ELF-1 (cell line): ENCODE measurements at places on chromosomes 5 and 9.
A peak's percentile ranks its signal among the peaks of the same experiment; 100 is the strongest.

DNA sequence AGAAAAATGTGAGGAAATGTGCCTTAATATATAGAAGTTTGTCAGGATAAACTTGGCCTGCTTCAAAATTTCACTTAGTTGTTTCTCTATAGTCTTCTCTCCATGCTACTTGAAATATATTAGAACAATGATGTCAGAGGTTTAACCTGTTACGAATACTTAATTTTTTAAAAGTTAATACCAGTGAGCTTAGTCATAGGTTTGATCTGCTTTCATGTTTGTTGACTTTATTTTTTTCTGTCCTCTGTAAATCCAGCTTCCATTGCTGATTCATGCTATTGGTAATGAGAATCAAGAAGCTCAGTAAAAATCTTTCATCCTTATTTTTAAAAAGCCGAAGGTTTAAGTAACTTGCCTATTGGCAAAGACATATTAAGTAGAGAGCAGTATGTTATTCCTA, 27.9 kb downstream of the BDP1 start:
- DNase-seq, result no peak

- DNase-seq, result no peak
Observed at GRCh38 chr5:100860407-100860806, 42.7 kb downstream of the ST8SIA4 start.

GRCh38 chr5:115054387-115054951, 115.2 kb downstream of the TRIM36 start:
- DNase-seq, result no peak

DNA sequence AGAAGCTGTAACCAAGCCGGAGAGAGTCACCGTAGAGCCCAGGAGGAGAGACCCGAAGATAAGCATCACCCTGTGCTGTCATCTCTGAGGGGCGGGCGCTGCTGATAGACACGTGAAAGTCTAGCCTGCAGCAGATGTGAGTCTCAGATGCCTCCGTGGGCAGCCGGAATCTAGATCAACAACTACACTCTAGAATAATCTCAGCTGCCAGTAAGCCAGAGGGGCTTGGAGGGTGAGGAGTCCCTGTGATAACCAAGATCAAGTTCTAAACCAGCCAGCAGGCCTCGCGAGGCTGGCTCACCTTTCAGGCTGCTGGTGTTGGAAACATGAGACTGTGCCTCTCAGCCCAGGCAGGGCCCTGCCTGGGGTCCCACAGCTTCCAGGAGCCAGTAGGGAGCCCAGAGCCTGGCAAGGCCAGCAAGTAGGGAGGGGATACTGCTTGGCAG, 54.1 kb downstream of the DAPK1 start:
- no peak for DNase-seq

DNA sequence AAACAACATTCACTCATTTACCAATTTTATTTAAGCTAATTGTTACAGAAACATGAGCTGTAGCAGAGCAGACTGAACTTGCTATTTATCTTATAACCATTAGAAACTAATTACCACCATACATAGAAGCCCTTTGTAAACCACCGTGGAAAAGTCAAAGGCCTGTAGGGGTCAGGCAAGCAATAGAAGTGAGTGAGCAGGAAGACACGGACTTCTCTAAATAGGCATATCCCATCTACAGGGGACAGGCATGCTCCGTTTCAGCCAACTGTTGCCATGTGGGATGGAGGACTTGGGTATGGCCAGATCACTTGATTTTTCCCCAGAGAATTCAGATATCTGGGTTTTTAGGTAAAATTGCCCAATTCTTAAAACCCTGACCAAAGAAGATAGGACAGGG, 44.8 kb downstream of the PRRC1 start:
- DNase-seq, result peak; percentile 24

- no peak for DNase-seq
Observed at GRCh38 chr5:108255468-108255867, 126.4 kb downstream of the FBXL17 start.

- DNase-seq, result no peak
Observed at GRCh38 chr5:133341296-133341695, 271.0 kb downstream of the FSTL4 start.

DNA sequence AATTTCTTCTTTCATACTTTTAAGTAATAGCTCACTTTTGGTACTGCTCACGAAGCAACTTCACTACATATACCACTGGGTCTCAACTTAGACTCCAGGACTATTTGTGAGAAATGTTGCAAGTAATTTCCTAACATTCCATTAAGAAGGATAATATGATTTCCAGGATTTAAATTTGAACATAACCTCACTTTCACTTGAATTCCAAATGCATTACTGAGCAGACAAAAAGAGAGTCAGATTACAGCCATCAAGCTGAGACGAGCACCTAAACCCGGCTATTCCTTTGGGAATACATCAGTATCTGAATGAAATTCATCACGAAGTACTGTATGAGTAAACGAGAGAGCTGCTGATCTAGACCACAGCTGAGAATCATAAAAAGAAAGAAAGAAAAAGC, 47.3 kb downstream of the LIFR start:
- no peak for DNase-seq

DNA sequence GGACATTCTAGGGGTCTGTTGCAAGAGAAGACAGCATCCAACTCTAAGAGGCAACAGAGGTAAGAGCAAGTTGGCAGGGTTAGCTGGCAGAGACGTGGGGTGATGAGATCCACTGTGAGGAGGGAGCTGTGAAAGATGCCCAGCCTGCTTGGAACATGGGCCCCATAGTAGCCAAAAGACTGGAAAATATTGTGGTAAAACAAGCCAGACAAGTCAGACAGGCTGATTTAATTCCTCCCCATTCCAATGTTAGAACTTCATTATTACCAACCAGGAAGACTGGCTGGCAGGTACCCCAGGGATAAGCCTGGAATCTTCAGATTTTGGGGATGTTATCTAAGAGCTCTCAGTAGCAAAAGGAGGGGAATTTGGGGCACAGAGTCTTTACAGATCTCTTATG, 181.3 kb downstream of the SEC61B start:
- no peak for DNase-seq

GRCh38 chr9:35108946-35109575, 6.1 kb upstream of the STOML2 start:
- DNase-seq, result peak; percentile 13

GRCh38 chr5:169181814-169182213, 119.1 kb downstream of the SLIT3 start:
- no peak for DNase-seq

- DNase-seq, result no peak
Observed at GRCh38 chr9:112094241-112094640, 80.9 kb downstream of the SUSD1 start.

DNA sequence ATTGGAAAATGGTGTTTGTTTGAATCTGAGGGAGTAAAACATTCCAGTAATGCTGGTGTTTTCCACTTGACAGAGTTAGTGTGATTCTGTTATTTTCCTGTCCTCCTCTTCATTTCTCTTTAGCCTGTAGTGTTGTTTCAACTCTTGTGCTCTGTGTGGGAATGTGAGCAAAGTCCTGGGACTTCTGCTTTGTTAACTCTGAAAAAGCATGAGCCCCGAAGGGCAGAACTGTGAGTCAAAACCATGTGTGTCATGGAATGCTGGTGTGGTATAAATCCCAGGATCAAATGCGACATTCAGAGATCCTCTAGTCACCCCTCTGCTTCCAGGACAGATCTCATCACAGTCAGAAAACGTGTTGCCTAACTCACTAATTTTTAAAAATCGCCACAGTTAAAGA, 8.9 kb downstream of the F2R start:
- no peak for DNase-seq

GRCh38 chr5:155661859-155662258, 648.3 kb downstream of the KIF4B start:
- DNase-seq, result no peak

GRCh38 chr5:108260117-108260857, 121.6 kb downstream of the FBXL17 start:
- peak; percentile 88 for DNase-seq

GRCh38 chr5:79235261-79235633, 684 bp upstream of the JMY start:
- no peak for DNase-seq

- no peak for DNase-seq
Observed at GRCh38 chr5:147804334-147804733, 21.8 kb upstream of the JAKMIP2 start.

DNA sequence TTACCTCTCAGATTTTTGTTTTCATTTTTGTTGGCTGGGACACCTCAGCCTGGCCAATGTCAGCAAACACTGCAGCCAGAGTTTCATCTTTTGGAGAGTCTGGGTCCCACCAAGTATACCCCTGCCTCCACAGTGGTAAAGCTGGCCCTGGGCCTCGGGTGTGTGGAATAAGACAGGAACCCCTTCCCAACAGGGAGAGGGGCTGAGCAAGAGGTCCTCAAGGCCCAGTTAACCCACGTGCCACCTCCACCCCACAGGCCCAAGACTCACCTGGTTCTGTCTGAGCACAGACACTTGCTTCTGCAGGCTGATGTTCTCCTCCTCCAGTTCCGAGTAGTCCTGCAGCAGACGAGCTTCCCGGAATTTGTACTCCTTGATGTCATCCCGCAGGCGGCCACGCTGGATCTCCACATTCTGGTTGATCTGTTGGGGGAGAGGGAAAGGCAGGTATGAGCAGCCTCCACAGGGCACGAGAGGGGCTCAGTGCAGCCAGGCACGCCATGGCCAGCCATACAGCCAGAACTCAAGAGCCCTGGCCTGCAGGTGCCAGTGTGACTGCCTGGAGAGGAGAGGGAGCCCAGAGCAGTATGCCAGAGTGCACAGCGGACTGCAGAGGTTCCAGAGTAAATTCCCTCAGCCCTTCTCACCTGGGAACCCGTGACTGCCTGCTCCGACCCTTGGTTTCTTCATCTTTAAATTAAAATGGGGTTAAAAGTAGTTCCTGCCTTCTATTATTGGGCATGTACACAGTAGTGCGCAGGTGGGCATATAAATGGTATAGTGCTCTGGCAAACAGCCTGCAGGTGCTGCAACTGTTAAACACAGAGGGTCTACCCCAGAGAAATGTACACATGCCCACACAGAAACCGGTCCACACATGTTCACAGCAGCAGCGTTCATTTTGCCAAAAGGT, 42.0 kb downstream of the BICD2 start:
- DNase-seq, result no peak

- DNase-seq, result no peak
Observed at GRCh38 chr9:121898856-121899255, 194.3 kb downstream of the TTLL11 start.

- no peak for DNase-seq
Observed at GRCh38 chr5:90134892-90135291, 274.7 kb downstream of the CETN3 start.
